ENCODE measurements at places on chromosomes 3 and 15. TPM values are rescaled to one million over a fixed set of nuclear protein-coding genes. Genes with fewer than 3 reads are reported as not detected.
A peak's percentile ranks its signal among the peaks of the same experiment; 100 is the strongest.

CCR1 gene
- 0.28 TPM for total RNA-seq

DNA sequence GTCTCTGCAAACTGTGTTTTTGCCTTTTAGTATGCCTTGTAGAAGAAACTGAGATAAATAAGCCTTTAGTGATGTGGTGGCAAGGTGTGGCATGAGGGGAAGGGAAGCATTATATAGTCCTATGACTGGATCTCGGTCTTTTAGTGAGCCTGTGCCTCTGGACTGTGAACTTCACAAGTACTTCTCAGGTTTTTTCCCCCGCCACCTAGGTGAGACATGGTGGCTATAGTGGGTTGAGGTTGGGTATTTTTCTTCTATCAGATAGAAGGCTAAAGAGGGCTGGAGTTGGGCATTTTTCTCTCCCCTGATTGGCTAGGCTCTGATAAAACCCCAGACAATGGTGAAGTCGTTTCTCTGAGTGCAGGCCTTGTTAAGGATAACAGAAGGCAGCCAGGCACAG lies 38.7 kb upstream of the ZFAND6 start:
- no peaks in the 10 kb centered on the region for H3K4me1 ChIP-seq
- H3K27ac ChIP-seq = no peak overlapping the region
- H3K27me3 ChIP-seq = no peaks in the 10 kb centered on the region
- H3K4me3 ChIP-seq = no peak overlapping the region
- H3K36me3 ChIP-seq = no peaks in the 10 kb centered on the region
- DNase-seq = no peak

DNA sequence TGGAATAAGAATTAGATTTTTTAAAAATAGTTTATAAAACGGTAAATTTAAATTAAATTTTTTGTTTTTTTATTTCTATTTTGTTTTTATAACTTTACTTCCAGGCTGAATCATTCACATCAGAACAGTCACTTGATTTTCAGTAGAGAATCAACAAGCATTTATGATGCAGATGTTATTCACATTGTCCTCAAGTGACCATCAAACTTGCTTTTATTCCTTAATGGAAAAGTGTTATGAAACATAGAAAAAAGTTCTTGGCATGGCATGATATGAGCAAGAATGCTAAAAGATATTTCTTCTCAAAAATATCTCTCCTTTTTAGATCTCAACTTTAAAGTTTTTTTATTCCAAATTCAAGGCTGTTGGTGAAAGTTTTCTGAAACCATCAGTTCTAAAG lies 70.9 kb upstream of the TGFBR2 start:
- no peak overlapping the region for H3K4me3 ChIP-seq
- H3K36me3 ChIP-seq = no peaks in the 10 kb centered on the region
- DNase-seq = no peak
- H3K27ac ChIP-seq = no peak overlapping the region
- H3K27me3 ChIP-seq = no peaks in the 10 kb centered on the region

GRCh38 chr15:78988361-78988911 lies 43.6 kb upstream of the CTSH start:
- peak overlapping the region; percentile 81 for H3K27ac ChIP-seq
- no peaks in the 10 kb centered on the region for H3K27me3 ChIP-seq
- peaks cover 16% of the 10 kb centered on the region for H3K4me1 ChIP-seq

ITIH4 gene
- 3.2 TPM for total RNA-seq

- no peaks in the 10 kb centered on the region for H3K27me3 ChIP-seq
- no peak overlapping the region for H3K27ac ChIP-seq
- no peaks in the 10 kb centered on the region for H3K4me1 ChIP-seq
- H3K4me3 ChIP-seq = no peak overlapping the region
- H3K36me3 ChIP-seq = no peaks in the 10 kb centered on the region
These were observed 31.2 kb upstream of the TOP2B start for GRCh38 chr3:25695731-25696420.

KNG1 gene
- not detected for total RNA-seq

SPINK8 gene
- total RNA-seq = not detected

XYLB gene
- 2.4 TPM for total RNA-seq

MEGF11 gene
- not detected for total RNA-seq

DNA sequence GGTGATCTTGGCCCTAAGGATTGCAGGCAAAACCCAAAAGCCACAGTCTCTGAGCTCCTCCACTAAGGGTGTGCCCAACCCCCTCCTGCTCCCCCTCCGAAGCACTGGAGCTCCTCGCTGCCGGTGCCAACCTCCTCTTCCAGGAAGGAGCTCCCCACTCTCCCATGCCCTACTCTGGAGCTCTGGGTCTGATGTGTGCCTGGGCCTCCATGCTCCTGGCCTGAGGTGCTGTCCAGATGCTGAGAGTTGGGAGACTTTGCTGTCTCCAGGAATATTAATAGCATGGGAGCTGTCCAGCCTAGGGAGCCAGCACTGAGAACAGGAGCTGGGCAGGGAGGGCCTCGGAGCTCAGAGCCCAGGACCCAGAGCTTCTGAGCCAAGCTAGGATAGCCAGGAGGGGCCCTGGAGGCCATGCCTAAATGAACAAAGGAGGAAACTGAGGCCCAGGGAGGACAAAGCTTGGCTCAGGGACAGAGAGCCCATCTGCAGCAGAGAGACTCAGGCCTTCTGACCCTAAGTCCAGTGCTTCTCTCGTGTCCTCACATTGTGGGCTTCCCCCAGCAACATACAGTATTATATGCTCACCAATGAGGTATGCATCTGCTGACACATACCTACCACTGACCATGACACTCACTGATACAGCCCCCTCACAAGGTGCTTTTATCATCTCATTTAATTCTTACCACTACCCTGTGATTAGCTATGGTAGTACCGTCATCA lies 36.9 kb upstream of the HERC1 start:
- no peak overlapping the region for H3K27ac ChIP-seq
- H3K36me3 ChIP-seq = no peaks in the 10 kb centered on the region
- no peaks in the 10 kb centered on the region for H3K27me3 ChIP-seq
- H3K4me1 ChIP-seq = no peaks in the 10 kb centered on the region
- no peak overlapping the region for H3K4me3 ChIP-seq
- DNase-seq = peak; percentile 36

GRCh38 chr3:45638299-45639043 lies 43.9 kb downstream of the LIMD1 start:
- peaks cover 72% of the 10 kb centered on the region for H3K4me1 ChIP-seq
- no peaks in the 10 kb centered on the region for H3K27me3 ChIP-seq
- no peak overlapping the region for H3K4me3 ChIP-seq
- DNase-seq = no peak
- 0 out of 2 replicates have a peak, but pooled peaks cover 11% of the 10 kb centered on the region for H3K36me3 ChIP-seq

- no peaks in the 10 kb centered on the region for H3K36me3 ChIP-seq
- peak; percentile 69 for DNase-seq
- H3K4me1 ChIP-seq = peaks cover 30% of the 10 kb centered on the region
- peak overlapping the region; percentile 86 for H3K27ac ChIP-seq
- peak overlapping the region; percentile 86 for H3K4me3 ChIP-seq
- no peaks in the 10 kb centered on the region for H3K27me3 ChIP-seq
These were observed 2.4 kb downstream of the CYP11A1 start for GRCh38 chr15:74364936-74365597.

GLDN gene
- total RNA-seq = not detected

GOLGA8Q gene
- not detected for total RNA-seq

AHSG gene
- not detected for total RNA-seq

CCRL2 gene
- total RNA-seq = 1.2 TPM

PARP9 gene
- total RNA-seq = 15.0 TPM

CLRN1 gene
- total RNA-seq = not detected

GRCh38 chr3:37689645-37690356 lies 171.9 kb upstream of the CTDSPL start:
- no peak overlapping the region for H3K27ac ChIP-seq
- DNase-seq = no peak
- peaks cover 78% of the 10 kb centered on the region for H3K27me3 ChIP-seq

GRCh38 chr3:142120707-142121106 lies 28.6 kb downstream of the TFDP2 start:
- no peak for DNase-seq
- no peak overlapping the region for H3K27ac ChIP-seq
- no peaks in the 10 kb centered on the region for H3K36me3 ChIP-seq

GOLGA8G gene
- not detected for total RNA-seq

- H3K4me1 ChIP-seq = no peaks in the 10 kb centered on the region
- H3K27ac ChIP-seq = no peak overlapping the region
- no peaks in the 10 kb centered on the region for H3K27me3 ChIP-seq
- no peak overlapping the region for H3K4me3 ChIP-seq
These were observed 55.8 kb upstream of the TSPAN3 start for GRCh38 chr15:77126529-77127326.

GRCh38 chr15:31272558-31273257 lies 53.9 kb upstream of the KLF13 start:
- peaks cover 12% of the 10 kb centered on the region for H3K27me3 ChIP-seq
- H3K4me3 ChIP-seq = no peak overlapping the region
- no peak for DNase-seq
- no peaks in the 10 kb centered on the region for H3K36me3 ChIP-seq
- H3K4me1 ChIP-seq = no peaks in the 10 kb centered on the region
